ENCODE measurements at places on chromosomes 2 and 18.

GRCh38 chr2:152042636-152043615 lies 55.9 kb downstream of the CACNB4 start:
- DNase-seq, result no peak

- DNase-seq, result no peak
Observed at GRCh38 chr18:3675994-3676393, 226.0 kb downstream of the TGIF1 start.

GRCh38 chr2:46802665-46803546 lies 112.7 kb downstream of the MCFD2 start:
- DNase-seq, result no peak

- DNase-seq, result no peak
Observed at GRCh38 chr2:112149866-112150435, 11.8 kb downstream of the FBLN7 start.

GRCh38 chr2:6872394-6872793 lies 5.2 kb upstream of the RSAD2 start:
- DNase-seq, result no peak

GRCh38 chr2:18422432-18423165 lies 137.9 kb downstream of the RDH14 start:
- DNase-seq, result no peak

- no peak for DNase-seq
Observed at GRCh38 chr2:567865-568638, 109.2 kb downstream of the TMEM18 start.

DNA sequence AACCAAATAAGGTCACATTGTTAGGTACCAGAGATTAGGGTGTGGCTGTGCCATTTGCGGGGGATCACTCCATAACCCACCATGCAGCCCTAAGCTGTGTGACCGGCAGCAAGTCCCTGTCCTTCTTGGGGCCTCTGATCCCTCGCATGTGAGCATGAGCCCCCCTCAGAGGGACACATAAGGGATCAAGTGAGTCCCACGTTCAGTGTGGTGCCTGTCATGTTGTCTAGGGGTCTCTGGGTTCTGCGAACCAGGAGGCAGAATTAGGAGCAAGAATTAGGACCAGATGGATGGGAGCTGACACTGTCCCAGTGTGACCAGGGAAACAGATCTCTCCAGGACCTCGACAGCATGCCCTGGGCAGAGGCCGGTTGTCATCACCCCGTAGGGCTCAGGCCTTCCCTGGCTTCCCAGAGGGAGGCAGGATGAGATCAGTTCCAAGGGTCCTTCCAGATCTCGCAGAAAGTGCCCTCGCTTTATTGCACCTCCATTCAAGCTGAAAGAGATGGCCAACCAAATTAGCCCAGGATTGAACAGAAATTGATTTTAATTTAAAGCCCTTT lies 113.2 kb upstream of the OTOS start:
- DNase-seq, result no peak

DNA sequence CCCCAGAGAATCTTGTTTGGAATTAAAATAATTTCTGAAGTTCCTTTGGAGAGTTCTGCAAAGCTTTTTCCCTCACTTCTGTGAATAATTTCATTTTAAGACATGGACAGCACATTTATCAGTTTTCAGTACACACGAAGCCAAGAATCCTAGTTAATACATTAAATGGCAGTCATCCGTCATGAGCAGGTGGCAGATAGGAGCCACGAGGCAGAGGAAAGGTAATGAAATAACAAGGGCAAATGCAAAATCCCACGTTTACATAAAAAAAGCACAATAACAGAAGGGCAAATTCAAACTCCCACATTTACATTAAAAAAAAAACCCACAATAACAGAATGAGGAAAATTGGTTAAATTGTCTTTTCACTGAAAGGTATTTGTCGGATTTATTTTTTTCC lies 25.9 kb upstream of the SNTG2 start:
- no peak for DNase-seq

DNA sequence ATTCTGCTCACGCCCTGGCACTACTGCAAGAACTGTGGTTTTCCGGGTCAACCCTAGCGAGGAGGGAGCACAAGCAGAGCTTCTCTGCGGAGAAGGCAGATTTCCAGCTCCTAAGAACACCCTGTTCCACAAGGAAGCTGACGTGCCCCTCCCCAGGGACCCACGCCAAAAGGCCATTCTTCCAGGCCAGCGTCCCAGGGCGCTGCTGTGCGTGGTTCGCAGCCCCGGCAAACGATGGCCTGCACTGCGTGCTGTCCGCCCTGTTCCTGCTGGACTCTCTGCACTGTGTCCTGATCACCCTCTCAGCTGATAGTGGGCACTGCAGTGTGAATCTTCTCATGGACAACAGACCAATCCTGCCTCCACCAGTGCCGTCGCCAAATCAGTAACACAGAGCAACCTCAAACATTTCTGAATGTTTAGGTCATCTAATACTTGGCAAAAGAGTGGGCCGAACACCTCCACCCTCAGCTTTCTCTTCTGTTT lies 49.1 kb downstream of the ADI1 start:
- DNase-seq, result no peak

DNA sequence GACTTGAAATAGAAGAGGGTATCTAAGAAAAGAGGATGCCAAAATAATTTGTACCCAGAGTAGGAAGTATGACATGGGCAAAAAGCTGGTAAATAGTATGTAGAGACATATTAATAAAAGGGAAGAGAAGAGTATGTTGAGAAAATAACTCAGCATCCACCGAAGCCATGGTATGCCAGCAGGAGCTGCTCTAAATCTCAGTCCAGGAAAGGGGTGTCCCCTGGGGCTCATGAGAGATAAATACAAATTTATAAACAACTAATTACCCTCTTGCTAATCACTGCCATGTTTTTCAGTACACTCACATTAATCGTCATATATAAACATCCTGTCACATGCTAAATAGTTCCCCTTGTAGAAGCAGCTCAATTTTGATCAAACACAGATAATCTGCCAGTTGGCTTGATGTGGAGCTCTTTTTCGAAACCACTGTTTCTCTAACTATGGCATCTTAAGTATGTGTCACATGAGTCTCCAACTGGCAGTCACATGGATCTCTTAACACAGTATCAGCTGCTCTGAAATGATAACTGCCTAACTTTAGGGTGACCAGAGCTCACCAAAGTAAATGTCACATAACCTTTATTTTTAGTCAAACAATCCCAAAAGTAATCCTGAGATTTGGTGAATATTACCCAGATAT lies 31.9 kb downstream of the EXOC6B start:
- no peak for DNase-seq

DNA sequence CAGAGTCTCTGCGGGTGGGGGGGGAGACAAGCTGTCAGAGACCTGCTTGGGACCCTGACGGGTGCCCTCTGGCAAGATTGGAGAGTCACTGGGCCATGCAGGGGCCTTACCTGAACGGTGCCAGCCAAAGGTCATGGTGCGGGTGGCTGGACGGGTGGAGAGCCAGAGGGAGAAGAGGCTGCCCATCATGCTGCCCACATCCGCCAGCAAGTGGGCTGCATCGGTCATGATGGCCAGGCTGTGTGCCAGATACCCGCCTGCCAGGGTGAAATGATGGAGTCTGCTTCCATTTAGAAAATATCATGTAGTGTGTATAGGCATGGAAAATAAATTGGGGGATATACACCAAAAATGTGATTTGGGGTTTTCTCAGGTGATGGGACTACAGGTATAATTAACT lies 4.8 kb downstream of the SLC30A3 start:
- DNase-seq, result no peak

DNA sequence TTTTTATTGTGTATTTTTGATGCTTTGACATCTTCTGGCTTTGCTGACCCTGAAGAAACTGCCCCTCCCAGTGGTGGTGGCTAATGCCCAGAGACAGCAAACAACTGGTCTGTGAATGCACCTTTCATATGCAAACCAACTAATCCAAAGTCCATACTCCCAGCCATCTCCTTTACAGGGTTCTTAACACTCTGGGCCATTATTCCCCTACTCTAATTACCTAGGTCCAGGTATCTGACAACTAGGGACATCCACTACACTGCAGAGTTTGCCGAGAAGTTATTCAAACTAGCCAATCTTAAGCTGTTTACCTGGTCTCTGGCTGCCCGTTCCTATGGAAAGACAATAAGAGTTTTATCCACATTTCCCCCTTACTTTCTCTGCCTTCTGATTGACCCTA lies 73.6 kb downstream of the FSHR start:
- no peak for DNase-seq

DNA sequence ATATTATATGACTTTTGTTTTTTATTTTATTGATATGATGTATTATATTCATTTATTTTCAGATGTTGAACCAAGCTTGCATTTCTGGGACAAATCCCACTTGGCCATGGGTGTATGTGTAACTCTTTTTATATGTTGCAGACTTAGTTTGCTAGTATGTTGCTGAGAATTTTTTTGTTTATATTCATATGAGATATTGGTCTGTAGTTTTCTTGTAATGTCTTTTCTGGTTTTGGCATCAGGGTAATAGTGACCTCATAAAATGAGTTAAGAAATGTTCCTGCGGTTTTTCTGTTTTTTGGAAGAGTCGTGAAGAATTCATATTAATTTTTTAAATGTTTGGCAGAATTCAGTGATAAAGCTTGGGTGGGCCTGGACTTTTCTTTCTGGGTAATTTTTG lies 88.7 kb downstream of the ASB1 start:
- DNase-seq, result no peak

DNA sequence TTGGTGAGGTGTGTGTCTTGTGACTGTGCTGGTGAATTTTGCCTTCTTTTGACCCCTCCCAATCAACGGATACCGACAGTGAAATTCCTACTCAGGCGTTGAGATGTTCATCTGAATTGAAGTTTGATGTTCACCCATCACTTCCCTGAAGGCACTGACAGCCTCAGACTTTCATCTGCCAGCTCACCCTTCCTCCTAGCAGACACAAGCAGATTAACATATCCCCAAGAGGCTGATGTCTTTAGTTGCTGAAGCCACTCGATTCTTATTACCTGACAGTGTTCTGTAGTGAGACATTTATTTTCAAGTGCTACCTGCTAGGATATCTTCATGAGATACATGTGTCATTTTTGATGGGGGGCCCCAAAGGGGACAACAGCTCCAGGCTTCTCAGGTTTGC lies 1330.1 kb upstream of the PIK3C3 start:
- no peak for DNase-seq

DNA sequence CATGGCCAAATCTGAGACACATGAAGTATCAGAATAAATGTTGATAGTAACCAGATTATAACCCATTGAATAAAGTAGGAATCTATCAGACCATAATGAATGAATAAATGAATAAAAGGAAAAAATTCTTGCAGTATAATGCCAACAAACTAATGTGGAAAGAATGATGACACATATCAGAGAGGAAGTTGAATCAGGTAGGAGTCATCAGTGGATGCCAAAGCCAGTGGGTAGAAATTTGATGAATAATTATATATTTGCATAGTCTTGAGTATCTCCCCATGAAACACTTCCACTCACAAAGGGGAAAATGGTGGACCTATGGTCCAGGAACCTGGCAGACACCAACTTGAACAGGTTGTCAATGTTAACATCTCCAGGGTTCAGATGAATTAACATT lies 68.6 kb downstream of the GALNT3 start:
- DNase-seq, result no peak

DNA sequence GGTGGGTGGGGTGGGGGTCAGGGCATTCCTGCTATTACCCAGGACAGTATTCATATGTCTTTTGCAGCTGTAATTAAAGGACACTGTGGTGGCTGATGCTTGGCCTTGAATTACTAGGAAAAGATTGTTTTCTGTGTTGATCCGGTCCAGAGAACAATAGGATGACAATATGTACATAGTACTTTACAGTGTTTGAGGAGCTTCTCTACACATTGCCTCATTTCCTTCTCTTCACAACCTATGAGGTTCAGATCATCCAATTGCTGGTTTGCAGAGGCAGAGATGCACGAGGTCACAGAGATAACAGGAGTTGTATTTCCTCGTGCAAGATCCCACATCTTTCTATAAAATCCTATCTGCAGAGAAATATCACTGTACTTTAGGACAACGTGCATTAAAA lies 119.5 kb downstream of the LIPG start:
- no peak for DNase-seq

- DNase-seq, result no peak
Observed at GRCh38 chr2:119856469-119856901, 96.8 kb downstream of the PTPN4 start.

All from stimulated activated CD4-positive, alpha-beta T cell treated with anti-CD3 and anti-CD28 coated beads, Interleukin-1b, Interleukin-23, amount 100 ng/mL, for 4 hours (primary cell).